ENCODE measurements at places on chromosomes 5 and 9. TPM values are rescaled to one million over a fixed set of nuclear protein-coding genes. Genes with fewer than 3 reads are reported as not detected.

Gene PLPP7
- total RNA-seq, result 3.3 TPM

GRCh38 chr9:82997476-82998140 lies 65.3 kb downstream of the RASEF start:
- no peak for DNase-seq

Gene CAVIN4
- 3.3 TPM for total RNA-seq

DNA sequence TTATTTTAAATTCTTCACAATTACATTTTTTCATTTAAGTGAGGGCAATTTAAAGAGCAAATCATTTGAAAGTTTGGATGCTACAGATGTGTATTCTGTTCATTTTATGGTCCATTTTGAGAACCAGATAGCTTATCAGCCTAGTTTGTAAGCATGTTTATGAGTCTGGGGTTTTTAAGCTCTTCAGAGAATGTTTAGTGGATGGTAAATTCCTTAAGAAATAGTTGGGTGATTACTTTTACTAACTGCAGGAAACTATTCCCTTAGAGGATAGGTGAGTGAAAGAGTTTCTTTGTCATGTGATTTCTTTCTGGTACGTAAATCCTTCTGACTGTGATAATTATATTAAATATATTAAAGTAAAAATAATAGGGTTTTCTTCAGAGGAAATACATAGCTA lies 17.6 kb downstream of the RASGRF2 start:
- DNase-seq, result no peak

DNA sequence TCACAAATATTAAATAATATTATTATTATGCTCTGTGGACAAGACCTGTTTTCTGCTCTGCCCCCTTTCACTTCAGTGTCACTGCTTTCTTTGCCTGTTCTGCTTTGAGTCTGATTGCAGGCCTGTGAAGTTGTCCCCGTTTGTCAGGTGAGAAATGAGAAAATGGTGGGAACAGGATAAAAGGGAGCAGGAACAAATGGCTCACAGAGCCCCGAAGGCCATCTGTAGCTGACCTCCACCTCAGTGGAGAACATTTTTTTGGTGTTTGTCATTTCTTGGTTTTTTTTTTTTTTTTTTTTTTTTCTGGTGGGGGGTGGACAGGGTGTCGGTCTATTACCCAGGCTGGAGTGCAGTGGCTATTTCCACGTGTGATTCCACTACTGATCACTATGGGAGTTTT lies 13.2 kb upstream of the S100Z start:
- no peak for DNase-seq

GRCh38 chr5:169350759-169351240 lies 49.9 kb upstream of the SLIT3 start:
- DNase-seq, result no peak

DNA sequence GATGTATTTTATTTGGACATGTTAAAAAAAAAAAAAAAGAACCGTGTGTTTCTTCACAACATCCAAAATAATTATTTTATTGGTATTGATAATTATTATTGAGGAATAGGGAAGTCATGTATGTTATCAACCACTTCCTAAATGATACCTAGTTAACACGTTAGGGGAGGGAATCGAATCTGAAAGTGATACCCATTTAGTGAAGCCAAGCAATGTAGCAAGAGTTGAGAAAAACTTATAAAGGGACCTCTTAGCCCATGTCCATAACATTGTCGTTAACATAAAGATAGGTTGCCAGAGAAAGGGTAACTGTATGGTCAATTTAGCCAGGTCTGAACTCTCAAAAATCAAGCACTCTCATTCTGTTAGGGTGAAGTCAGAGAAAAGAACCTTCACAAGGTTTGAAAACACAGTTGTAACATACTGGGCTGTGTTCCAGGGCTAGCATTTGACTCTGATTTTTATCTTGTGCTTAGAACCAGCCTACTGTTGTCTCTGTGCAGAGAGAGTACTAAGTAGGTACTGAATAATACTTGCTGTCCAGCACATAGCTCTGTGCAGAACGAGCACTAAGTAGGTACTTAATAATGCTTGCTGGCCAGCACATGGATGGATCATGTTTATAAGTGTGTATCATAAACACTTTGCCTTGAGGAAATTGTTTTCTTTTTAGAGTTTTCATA lies 60.4 kb downstream of the GHR start:
- no peak for DNase-seq

All from glomerular endothelial cell (primary cell).